ENCODE measurements at places on chromosomes 3 and 15. TPM values are rescaled to one million over a fixed set of nuclear protein-coding genes. Genes with fewer than 3 reads are reported as not detected.

- no peak for DNase-seq
Measured at GRCh38 chr15:51721199-51721960, 16.1 kb downstream of the LYSMD2 start.

GRCh38 chr3:7749931-7750695 is 751.5 kb upstream of the LMCD1 start:
- no peak for DNase-seq

DNA sequence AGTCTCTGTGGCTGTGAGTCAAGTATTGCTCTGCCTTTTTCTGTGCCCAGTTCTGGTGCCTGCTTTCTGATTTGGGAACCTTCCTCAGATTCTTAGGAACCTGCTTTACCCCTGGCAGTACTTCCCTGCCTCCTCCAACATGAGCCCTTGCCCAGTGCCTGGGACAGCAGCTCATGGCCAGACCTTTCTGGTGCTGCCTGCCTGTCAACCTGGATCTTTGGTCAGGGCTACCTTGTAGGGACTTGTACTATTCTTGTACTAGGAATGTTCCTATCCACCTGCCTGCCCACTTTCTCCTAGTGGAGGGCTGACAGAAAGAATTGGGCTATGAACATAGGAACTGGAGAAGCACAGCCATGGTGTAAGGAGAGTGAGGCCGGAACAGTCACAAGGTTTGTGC is 28.8 kb upstream of the EPHB1 start:
- no peak for DNase-seq

DNA sequence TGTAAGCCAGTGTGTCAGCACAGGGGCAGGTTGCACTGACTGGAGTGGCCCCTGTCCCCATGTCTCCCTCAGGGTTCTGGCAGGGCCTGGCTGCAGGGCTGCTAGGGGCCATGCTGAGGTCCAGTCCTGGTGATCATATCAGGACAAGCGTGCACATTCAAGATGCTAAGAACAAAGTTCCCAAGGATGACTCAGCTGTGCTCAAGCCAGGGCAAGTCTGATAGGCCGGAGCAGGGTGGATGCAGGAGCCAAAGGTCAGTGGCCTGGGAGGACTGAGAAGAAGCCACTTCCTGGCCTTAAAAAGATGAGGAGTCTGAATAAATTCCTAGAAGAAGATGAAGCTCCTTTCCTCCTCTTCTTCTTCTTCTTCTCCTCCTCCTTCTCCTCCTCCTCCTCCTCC is 353.2 kb downstream of the AGBL1 start:
- DNase-seq: no peak

GRCh38 chr3:24273491-24273890 is 221.2 kb downstream of the THRB start:
- DNase-seq: no peak

- DNase-seq: no peak
Measured at GRCh38 chr3:9266716-9267115, 17.3 kb upstream of the SRGAP3 start.

DNA sequence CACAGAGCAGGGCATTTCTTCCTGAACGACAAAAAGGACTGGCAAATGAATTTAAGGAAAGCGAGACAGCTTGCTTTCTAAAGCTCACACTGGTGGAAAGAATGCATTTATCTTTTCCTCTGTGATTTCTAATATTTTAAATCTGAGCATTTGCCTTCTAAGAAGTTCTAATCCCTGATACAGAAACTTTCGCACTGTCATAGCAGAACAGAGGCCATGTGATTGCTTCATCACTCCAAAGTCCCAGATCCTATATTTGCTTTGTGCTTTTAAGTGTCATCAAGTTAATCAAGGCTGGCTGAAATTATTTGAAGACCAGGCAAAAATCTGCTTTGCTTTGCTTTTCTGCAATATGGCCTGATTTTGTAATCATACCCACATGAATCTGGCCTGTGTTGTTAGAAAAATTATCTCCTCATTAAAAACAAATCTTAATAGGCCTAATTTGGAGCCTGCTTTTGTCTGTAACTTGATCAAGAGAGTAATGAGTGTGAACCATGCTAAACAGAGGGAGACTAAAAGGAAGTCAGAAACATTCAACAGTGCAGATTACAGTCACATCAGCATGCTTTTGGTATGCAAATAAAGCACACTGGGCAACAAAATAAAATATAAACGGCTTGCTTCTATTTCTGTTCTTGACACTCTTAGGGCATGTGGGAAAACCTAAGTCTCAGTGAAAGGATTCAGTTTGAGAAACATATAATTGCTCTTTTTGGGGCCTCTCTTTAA is 178.2 kb upstream of the ADAMTS9 start:
- no peak for DNase-seq

GRCh38 chr3:21462141-21462540 is 288.9 kb downstream of the ZNF385D start:
- no peak for DNase-seq

GRCh38 chr15:36136049-36136448 is 443.4 kb upstream of the CDIN1 start:
- no peak for DNase-seq

DNA sequence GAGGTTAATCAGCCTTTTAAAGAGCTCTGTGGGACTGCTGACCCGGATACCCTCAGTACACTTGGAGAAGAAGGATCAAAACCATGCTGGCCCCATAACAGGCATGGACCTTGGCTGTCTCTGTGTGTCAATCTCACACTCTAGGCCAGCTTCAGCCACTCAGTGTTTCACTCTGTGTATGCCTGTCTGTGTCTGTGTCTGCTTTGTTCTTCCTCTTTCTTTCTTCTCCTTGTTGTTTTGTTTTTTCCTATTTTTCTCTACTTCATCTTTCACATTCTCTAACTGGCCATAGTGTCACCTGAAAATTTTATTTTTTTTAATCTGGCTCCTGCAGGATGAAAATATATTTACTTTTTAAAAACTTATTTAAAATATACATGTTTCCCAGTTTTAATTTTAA is 51.1 kb downstream of the SERP1 start:
- DNase-seq: no peak

- no peak for DNase-seq
Measured at GRCh38 chr3:174202116-174202515, 657.0 kb upstream of the NAALADL2 start.

GRCh38 chr15:41523097-41523496 is 9.5 kb upstream of the LTK start:
- no peak for DNase-seq

GRCh38 chr15:31328428-31328968 is 1.9 kb downstream of the KLF13 start:
- no peak for DNase-seq

GRCh38 chr3:51708216-51708845 is 1.5 kb downstream of the GRM2 start:
- DNase-seq: no peak

- DNase-seq: no peak
Measured at GRCh38 chr15:89341316-89342005, 6.8 kb upstream of the POLG start.

DNA sequence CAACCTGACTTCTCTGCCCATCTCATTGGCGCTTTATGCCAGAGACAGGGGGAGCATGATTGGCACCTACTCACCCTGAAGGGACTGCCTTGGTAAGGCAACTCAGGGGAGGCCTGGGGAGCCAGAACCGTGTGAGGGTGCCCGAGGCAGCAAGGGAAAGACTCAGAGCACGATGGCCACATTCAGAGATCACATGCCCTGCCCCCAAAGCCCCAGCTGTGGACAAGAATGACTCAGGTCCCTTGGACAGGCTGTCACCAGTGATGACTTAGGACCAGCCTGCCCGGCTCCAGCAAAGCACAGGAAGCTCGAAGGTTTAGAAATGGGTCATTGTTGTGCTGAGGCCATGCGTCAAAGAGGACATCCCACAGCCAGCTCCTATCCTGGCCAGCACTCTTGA is 49.1 kb upstream of the LIMD1 start:
- no peak for DNase-seq

GRCh38 chr3:137970914-137971831 is 38.8 kb upstream of the CLDN18 start:
- DNase-seq: peak; percentile 56

DNA sequence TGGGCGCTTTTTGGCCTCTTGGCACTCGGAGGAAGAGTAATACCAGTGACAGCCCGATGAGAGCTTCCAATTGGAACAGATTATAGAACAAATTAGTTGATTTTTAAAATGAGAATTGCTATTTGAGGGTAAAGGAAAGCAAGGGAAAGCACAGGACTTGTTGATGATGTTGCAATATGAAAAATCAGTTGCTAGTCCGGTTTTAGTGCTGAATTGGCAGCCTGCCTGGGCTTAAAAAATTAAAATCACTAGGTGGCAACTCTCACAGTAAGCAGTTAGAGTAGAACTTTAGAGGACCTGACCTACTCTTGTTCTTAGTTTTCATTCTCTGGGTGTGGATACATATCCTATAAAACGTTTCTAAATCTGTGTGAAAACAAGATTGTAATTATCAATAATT is 2.1 kb upstream of the SCAANT1 start:
- DNase-seq: no peak

GRCh38 chr15:52653431-52653964 is 25.7 kb downstream of the ATOSA start:
- no peak for DNase-seq

MME gene
- 174 TPM for total RNA-seq

RLBP1 gene
- total RNA-seq: not detected

CLDN16 gene
- total RNA-seq: not detected

GABRG3 gene
- total RNA-seq: not detected

STRA6 gene
- total RNA-seq: not detected

UROC1 gene
- not detected for total RNA-seq

FBXO40 gene
- 0.32 TPM for total RNA-seq

C3orf85 gene
- not detected for total RNA-seq

WNT7A gene
- not detected for total RNA-seq

LRRC2 gene
- total RNA-seq: 6.9 TPM

DOCK3 gene
- 1.9 TPM for total RNA-seq

PKM gene
- 201 TPM for total RNA-seq

COLQ gene
- 1.3 TPM for total RNA-seq

ARL6IP5 gene
- total RNA-seq: 215 TPM

SAXO2 gene
- total RNA-seq: 1.9 TPM

Data from omental fat pad (tissue), 4 donors.